Heart right ventricle (tissue), 16 donors: ENCODE measurements at places on chromosomes 12 and 14. TPM values are rescaled to one million over a fixed set of nuclear protein-coding genes. Genes with fewer than 3 reads are reported as not detected.

DNA sequence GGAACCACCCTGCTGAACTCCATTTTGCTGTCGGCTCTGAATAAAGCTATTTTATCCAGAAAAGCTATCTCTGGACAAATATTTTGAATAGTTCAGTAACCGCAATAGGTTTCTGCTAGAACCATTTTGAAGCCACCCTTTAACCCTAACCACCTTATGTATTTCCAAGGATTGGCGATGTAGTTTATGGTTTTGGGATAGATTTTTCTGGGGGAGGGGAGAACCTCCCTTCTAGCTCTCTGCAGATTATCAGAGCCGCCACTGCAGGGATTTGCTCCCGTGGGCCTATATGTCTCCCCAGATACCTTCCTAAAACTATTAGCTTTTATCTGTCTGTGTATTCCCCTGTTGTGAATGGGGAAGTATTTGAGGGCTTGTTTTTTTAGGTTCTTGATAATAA is 1.8 kb upstream of the TUBA1B start:
- peaks cover 19% of the 10 kb centered on the region for H3K36me3 ChIP-seq
- H3K27me3 ChIP-seq, result no peaks in the 10 kb centered on the region
- no peak for DNase-seq
- no peak overlapping the region for H3K27ac ChIP-seq
- peak overlapping the region; percentile 20 for H3K4me3 ChIP-seq

Gene NTS
- not detected for total RNA-seq

GRCh38 chr12:39395866-39396265 is 47.1 kb downstream of the KIF21A start:
- H3K36me3 ChIP-seq, result no peaks in the 10 kb centered on the region
- DNase-seq, result no peak
- H3K4me3 ChIP-seq, result peak overlapping the region; percentile 36
- peak overlapping the region; percentile 79 for H3K27ac ChIP-seq

Gene ZFYVE26
- 16.7 TPM for total RNA-seq

- DNase-seq, result no peak
- H3K27ac ChIP-seq, result no peak overlapping the region
- H3K4me3 ChIP-seq, result no peak overlapping the region
- H3K36me3 ChIP-seq, result no peaks in the 10 kb centered on the region
- no peaks in the 10 kb centered on the region for H3K27me3 ChIP-seq
Measured at GRCh38 chr14:99924379-99924778, 131.2 kb downstream of the EML1 start.

GRCh38 chr12:79023784-79024183 is 159.2 kb downstream of the SYT1 start:
- no peak overlapping the region for H3K27ac ChIP-seq
- no peaks in the 10 kb centered on the region for H3K4me1 ChIP-seq
- no peak overlapping the region for H3K4me3 ChIP-seq
- no peak for DNase-seq

DNA sequence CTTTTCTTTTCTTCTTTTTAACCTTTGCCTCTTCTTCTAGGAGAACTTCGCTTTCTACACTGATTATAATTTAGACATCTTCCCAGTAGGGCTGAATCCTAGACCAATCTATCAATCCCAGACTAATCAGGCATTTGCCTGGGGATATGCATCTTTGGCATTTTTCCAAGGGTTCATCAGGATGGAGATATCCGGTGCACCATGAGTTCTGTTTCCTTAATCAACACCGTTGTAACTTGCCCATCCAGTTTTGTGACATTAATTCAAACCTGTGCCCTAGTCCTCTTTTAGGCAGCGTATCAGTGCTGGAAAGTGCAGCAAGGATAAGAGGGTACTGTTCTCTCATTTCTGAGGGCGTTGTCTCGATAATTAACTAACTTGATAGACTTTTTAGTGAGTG is 617 bp upstream of the MGP start:
- peaks cover 26% of the 10 kb centered on the region for H3K4me1 ChIP-seq
- peak overlapping the region; percentile 7 for H3K27ac ChIP-seq
- no peak overlapping the region for H3K4me3 ChIP-seq
- peaks cover 21% of the 10 kb centered on the region for H3K36me3 ChIP-seq
- DNase-seq, result no peak

DNA sequence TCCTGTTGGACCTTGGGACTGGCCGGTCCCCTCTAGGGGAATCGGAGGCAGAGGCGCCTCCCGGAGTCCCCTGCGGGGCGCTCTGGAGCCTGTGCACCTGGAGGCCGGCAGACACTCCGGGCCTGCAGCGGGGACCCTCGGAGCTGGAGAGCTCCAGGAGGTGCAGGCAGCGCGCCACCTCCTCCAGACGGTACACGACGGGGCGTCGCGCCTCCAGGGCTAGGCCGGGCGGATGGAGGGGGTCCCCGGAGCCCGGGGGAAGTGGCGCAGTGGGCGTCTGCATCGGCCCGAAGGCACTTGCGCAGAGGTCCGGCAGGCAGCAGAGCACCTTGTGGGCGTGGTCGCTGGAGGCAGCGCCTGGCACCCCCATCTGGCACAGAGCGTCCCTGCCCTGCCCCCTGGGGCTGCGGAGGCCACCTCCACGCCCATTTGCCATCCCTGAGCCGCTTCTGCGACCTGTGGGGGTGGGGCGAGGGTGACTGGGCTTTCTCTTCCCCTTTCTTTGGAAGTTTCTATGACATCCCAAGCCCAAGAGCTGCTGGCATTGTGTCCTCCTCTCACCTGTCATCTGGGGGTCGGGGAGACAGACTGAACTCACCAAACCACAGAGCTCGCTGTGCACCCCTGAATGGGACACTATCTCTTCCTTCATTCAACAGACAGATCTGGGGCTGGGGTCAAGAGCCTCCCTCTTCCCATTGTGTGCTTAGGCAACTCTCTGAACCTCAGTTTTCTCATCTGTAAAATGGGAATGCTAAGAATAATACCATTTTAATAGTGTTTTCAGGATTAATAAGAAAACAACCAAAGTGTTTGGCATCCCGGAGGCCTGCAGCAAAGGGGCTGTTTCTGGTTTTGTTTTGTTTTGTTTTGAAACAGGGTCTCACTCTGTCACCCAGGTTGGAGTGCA is 37.5 kb upstream of the CORO1C start:
- DNase-seq, result peak; percentile 64
- H3K36me3 ChIP-seq, result no peaks in the 10 kb centered on the region
- H3K27ac ChIP-seq, result peak overlapping the region; percentile 29
- peak overlapping the region; percentile 48 for H3K4me3 ChIP-seq
- no peaks in the 10 kb centered on the region for H3K27me3 ChIP-seq
- H3K4me1 ChIP-seq, result peaks cover 31% of the 10 kb centered on the region

- H3K27ac ChIP-seq, result no peak overlapping the region
- peak; percentile 27 for DNase-seq
- no peak overlapping the region for H3K4me3 ChIP-seq
- H3K27me3 ChIP-seq, result peaks cover 31% of the 10 kb centered on the region
- H3K36me3 ChIP-seq, result no peaks in the 10 kb centered on the region
- H3K4me1 ChIP-seq, result peaks cover 19% of the 10 kb centered on the region
Measured at GRCh38 chr12:52230364-52231281, 2.4 kb upstream of the KRT7 start.

Gene RD3L
- total RNA-seq, result 23.3 TPM

Gene CLEC9A
- not detected for total RNA-seq
